ENCODE measurements at places on chromosomes 1 and 21.

- DNase-seq, result no peak
These were observed 12.8 kb downstream of the RRP15 start for GRCh38 chr1:218297867-218298266.

GRCh38 chr1:186849826-186850225 is 21.1 kb downstream of the PLA2G4A start:
- DNase-seq, result no peak

- no peak for DNase-seq
These were observed 41.2 kb downstream of the KIF21B start for GRCh38 chr1:200982071-200982945.

DNA sequence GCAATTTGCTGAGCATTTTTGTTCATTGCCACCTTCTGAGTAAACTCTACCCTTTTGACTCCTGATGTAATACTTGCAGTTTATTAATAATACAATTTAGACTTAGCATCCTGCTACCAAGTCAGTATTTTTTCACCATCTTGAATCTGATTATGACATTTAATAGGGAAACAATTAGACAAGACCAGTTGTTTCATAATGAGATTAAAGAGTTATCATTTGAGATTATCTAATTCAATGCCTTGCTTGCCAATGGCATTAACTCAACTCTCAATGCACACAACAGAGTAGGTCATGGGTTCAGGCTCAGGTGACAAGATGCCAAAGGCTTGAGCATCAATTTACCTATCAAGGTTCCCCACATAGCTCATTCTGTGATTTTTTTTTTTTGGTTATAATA is 488.4 kb downstream of the DISC1 start:
- DNase-seq, result no peak

GRCh38 chr1:106276871-106277270 is 779.6 kb upstream of the PRMT6 start:
- DNase-seq, result no peak

- DNase-seq, result no peak
These were observed 1.0 kb downstream of the SLC35D1 start for GRCh38 chr1:67052741-67053534.

- DNase-seq, result no peak
These were observed 444.6 kb downstream of the NUF2 start for GRCh38 chr1:163766257-163766918.

DNA sequence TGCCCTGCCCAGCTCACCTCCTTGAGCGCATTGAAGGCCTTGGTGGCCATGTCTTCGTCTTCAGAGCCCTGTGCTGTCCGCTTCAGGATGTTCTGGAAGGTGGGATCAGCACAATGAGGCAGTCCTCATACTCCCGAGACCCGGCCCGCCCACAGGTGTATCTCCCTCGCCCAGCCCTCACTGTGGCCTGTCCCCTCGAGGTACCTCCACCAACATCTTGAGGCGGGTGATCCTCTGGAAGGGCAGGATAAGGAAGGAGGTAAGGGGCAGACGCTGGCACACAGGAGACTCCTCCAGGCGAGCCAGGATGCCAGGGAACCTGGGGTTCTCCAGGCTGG is 7.1 kb downstream of the ARHGEF19 start:
- DNase-seq, result no peak

GRCh38 chr1:156601122-156601830 is at the start of gene GPATCH4:
GPATCH4 (minus strand) TSS chr1:156601479.
- peak; percentile 60 for DNase-seq

GRCh38 chr1:230176871-230177411 is 109.9 kb downstream of the GALNT2 start:
- DNase-seq, result no peak

GRCh38 chr1:209885403-209886218 is 52.4 kb upstream of the SYT14 start:
- DNase-seq, result no peak

GRCh38 chr21:24436236-24436635 is 1171.0 kb downstream of the MRPL39 start:
- no peak for DNase-seq

GRCh38 chr21:38716942-38717341 is 88.8 kb upstream of the ETS2 start:
- DNase-seq, result no peak

DNA sequence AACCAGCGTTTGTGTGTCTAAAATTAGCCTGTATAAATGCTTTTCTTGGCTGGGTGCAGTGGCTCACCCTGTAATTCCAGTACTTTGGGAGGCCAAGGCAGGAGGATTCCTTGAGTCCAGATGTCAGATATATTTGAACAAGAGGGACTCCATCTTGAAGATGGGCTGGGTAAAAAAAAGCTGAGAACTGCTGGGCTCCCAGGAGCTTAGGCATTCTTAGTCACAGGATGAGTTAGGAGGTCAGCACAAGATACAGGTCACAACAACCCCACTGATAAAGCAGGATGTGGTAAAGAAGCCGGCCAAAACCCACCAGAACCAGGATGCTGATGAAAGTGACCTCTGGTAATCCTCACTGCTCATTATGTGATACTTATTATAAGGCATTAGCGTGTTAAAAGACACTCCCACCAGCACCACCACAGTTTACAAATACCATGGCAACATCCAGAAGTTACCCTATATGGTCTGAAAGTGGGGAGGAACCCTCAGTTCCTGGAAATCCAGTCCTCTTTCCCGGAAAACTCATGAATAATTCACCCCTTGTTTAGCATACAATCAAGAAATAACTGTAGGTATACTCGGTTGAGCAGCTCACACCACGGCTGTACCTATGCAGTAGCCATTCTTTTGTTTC is 36.2 kb upstream of the ZNF496 start:
- no peak for DNase-seq

DNA sequence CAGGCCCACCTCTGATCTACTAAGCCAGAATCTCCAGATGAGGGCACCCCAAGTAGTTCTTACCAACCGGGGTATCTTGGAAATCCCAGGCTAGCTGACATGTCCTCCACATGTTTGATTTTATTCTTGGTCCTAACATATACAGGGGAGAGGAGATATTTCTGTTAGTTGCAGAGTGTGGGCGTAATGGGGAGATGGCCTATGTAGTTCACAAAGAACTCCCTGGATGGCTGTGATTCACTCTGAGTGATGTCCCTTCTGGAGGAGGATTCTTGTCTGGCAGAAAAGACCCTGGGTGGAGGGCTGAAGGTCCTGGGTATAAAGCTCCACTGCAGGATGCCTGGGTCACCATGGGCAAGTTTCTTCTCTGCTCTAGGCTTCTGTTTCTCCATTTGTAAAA is 13.1 kb downstream of the MECR start:
- no peak for DNase-seq

DNA sequence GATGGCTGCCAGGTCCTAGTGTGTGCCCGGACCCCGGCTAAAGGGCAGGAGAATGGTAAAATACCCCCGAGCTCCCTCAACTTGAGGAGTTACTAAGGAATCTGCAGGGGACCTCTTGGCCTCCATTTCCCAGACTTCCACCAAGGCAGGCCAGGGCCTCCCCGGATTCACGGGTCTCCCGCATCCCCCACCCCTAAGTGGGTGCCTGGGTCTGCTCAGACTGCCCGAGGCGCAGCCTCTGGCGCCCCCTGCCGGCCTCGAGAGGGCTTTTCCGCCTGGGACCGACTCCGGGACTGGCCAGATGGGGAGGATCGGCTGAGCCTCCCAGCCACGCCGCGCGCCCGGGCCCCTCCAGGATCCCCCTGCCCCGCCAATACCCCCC is 1.7 kb downstream of the PLEKHG5 start:
- DNase-seq, result peak; percentile 45

DNA sequence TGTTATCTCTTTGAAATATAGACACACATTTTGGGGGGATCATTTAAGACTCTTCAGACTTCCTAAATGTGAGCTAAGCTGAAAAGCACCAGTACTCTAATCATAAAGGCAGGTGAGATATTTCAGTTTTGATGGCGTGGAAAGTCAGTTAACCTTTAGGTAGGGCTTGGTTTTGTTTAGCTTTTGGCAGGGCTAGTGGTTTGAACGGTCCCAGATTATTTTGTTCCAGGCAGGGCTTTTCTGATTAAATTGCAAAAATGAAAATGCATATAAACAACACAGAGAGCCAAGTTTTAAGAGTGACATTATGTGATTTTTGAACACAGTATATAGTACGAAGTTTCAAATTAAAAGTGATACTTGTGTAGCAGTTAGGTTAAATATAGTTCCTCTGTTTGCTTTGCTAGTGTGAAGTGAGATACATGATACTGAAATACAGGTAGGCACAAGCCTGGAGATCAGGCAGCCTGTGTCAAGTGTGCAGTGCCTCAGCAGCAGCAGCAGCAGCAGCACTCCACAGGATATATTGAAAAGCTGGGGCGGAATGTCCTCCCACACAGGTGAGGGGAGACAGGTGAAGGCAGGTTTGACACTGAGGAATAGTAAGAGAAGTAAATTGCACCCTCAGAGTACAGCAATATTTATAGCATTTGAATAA is 47.4 kb downstream of the CAMTA1 start:
- no peak for DNase-seq

- DNase-seq, result no peak
These were observed 3.3 kb downstream of the NCSTN start for GRCh38 chr1:160346463-160346862.

DNA sequence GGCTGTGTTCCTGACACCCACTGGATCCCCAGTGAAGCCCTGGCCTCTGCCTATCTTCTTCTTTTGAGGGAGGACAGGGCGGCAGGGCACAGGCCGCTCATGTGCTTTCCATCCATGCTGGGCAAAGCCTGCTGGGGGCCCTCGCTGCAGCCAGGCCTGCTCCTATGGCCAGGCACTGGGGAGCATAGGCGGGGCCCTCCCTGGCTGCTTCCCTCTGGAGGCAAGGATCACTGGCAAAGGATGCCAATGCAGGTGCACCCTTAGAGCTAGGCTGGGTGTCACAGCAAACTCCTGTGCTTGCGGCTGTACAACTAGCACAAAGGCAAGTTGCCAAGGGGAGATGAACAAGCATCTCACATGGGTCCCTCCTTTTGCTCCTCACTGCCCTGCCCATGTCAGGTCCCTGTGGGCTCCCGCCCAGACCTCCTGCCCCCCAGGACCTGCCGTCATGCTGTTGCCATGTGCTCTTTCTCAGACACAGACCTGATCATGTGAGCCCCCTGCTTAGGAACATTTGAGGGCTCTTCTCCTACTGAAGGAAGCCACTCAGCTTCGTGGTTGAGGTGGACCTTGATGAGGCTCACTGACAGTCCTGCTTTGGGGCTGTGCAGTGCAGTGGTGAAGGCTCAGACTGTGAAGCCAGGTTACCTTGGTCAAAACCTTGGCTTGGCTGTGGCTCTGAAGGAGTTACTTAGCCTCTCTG is 393.6 kb downstream of the PTPRU start:
- DNase-seq, result no peak

GRCh38 chr1:118032883-118033282 is 103.3 kb downstream of the WDR3 start:
- no peak for DNase-seq

GRCh38 chr1:208177656-208178055 is 66.5 kb downstream of the PLXNA2 start:
- no peak for DNase-seq

- no peak for DNase-seq
These were observed 93.5 kb downstream of the SIK1 start for GRCh38 chr21:43333298-43334062.

GRCh38 chr1:156845055-156845952 is 13.6 kb downstream of the INSRR start:
- DNase-seq, result no peak

DNA sequence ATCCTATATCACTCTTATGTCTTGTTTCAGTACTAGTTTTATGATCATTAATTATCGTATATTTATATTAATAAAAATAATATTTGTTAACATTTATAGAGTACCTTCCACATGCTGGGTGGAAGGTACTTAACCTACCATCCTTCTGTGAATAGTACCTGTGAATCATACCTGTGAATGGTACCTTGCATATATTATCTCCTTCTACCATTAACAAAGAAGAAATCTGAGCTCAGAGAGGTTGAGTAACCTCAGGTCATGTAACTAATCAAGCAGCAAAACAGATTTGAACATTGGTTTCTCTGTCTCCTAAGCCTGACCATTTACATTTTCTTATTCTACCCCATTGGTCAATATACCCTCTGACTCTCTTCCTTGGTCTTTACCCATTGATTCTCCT is 174.4 kb upstream of the UBE2U start:
- DNase-seq, result no peak

DNA sequence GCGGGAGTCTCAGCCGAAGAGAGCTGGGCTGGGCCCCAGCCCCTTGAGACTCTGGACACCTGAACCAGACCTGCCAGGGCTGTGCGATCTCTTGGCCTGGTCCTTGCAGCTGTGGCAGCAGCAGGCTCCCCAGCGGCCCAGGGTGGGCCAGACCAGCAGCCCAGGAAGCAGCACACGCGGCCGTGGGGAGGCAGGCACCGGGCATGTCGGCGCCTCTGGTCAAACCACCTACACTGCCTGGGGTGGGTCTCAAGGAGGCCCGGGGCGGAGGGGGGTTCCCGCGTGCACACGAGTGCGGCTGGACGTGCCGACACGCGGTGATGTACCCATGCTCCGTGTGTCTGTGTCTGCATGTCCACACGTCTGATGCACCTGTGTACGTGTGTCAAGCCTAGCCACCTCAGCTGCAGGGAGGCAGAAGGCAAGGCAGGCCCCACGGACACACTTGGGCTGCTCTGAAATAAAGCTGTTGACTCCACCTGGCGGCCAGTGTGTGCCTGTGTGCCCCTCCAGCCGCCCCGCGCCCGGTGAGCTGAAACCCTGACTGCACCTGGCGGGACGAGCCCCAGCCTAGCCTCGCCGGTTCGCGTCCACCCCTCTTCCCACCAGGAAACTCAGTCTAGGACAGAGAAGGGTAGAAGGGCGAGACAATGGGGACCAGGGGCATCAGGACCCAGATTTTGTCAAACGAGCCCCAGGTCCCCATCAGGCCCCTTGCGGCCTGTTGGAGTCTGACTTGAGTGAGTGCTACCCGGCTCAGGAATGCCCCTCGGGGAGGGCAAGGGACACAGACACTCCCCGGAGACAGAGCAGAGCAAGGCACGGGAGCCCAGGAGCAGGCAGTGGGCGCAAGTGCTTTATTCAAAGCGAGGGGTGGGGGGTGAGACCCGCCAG is 11.6 kb downstream of the SCNN1D start:
- DNase-seq, result peak; percentile 31

DNA sequence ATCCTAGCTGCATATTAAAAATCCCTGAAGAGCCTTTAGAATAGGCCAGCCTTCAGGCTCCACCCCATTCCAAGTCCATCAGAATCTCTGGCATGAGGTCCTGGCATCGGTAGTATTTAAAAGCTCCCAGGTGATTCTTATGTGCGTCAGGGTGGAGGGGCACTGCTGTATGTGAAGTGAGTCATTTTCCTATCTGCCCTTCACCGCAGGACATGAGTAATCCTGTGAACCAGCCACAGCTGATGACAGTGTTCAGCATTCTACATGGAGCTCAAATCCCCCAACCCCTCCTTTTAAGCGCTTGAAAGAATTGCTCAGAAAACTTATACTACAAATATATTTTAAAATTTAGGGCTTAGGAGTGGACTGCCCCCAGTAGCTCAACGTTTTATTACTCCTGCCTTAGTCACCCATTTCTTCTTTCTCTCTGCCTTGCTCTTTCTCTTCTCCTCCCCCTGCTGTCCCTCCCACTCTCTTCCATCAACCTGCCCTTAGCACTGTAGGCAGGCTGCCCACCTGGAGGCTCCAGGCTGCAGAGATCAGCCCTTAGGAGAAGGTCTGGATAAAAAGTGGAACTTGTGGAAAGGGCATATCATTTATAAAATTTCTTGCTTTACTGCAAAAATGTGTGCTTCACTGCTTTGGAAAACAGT is 73.8 kb upstream of the ZNF281 start:
- no peak for DNase-seq

GRCh38 chr21:25560271-25560685 is 47.0 kb downstream of the MRPL39 start:
- no peak for DNase-seq

- no peak for DNase-seq
These were observed 17.8 kb downstream of the RHEX start for GRCh38 chr1:206070627-206071304.

GRCh38 chr1:30715886-30716285 is 7.5 kb downstream of the MATN1 start:
- DNase-seq, result no peak
